ENCODE measurements at places on chromosomes 5 and 9.

GRCh38 chr9:124869986-124870560 is 8.1 kb downstream of the ARPC5L start:
- DNase-seq: no peak

DNA sequence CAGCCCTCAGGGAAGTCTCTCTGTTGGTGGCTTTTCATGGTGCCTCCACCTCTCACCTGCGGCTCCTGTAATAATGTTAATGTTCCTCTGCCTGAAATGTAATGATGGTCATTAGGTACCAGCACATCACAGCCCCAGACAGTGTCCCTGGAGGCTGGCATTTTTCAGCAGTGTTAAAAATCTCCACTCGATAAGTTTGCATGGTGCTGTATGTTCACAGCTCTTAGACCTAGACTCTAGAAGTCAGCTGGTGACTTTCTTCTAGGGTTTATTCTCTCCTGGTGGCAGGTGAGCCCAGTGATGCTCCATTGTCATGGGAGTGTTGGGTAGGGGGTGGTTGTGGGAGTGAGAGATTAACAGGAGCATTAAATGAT is 53.1 kb downstream of the GPR107 start:
- no peak for DNase-seq

DNA sequence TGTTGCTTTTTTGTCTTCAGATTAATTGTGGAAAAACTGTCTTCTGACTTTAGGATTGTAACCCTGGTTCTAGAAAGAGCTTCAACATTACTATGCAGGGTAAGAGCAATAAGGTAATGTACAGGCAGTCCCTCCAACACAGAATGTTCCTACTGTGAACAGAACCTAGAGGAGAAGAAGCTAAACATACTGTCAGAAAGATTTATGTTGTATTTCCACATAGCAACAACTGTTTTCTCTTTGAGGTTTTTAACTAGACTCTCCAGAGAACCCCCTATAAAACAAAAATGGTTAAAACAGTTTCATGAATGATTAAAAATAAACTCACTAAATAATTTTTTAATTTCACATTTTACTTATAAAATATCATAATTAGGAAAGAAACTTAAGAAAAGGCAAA is 64.3 kb upstream of the NAA35 start:
- DNase-seq: no peak

DNA sequence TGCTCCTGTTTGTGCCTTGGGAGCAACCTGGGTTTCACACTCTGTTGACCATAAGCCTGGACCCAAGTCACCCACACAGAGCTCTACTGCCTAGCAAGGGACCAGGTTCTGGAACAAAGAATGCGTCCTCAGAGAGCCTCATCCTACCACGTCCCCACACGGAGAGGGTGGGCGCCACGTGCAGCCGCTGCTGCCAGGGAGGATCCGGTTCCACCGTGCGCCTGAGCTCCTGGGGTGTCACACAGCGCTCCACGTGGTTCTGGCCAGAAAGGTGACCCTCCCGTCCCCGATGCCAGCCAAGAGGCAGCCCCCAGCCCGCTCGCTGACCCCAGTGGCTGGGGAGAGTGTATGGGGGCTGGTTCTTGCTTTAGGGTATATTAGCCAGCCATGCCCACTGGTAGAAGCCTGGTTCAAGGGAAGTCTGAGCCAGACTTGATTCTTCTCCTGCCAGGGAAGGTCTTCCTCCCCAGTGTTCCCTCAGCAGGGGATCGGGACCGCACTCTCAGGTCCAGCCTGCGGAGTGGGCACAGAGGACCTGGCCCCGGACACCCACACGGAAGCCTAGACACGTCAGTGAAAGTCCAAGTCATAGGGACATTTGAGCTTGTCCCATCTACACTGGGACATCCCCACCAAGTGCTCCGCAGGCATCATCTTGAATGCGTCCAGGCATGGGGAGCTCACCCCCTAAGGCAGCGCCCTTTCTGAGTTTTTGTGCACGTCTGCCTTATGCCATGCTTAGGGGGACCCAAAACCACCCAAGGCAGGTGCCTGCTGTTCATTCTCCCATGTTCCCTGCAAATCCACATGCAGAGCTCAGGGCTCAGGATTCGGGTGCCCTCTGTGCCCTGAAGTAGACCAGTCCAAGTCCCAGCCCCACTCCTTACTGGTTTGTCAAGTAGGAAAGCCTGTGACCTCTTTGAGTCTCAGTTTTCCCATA is 2.4 kb downstream of the FCN1 start:
- DNase-seq: no peak

- DNase-seq: no peak
Observed at GRCh38 chr9:97548819-97549540, 47.5 kb downstream of the TMOD1 start.

GRCh38 chr9:134317790-134318414 is 8.4 kb upstream of the RXRA start:
- no peak for DNase-seq

GRCh38 chr9:112836394-112836793 is 54.3 kb downstream of the SLC46A2 start:
- DNase-seq: no peak

GRCh38 chr5:62714296-62714695 is 135.7 kb downstream of the LRRC70 start:
- no peak for DNase-seq

GRCh38 chr9:5628183-5628529 is 751 bp upstream of the RIC1 start:
- peak; percentile 6 for DNase-seq

DNA sequence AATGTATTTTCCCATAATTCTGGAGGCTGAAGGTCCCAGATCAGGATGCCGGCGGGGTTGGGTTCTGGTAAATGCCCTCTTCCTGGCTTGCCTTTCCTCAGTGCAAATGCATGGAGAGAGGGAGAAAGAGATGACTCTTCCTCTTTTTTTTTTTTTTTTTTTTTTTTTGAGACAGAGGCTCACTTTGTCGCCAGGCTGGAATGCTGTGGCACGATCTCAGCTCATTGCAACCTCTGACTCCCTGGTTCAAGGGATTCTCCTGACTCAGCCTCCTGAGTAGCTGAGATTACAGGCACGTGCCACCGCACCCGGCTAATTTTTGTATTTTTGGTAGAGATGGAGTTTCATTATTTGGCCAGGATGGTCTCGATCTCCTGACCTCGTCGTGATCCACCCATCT is 300.0 kb upstream of the TAS2R1 start:
- no peak for DNase-seq

GRCh38 chr9:124776954-124777648 is at the start of gene OLFML2A:
Gene OLFML2A (plus strand): TSS chr9:124777133. CDS start chr9:124777271, 138 bp downstream.
- DNase-seq: peak; percentile 78

- DNase-seq: no peak
Observed at GRCh38 chr9:127114606-127115005, 7.8 kb downstream of the ANGPTL2 start.

DNA sequence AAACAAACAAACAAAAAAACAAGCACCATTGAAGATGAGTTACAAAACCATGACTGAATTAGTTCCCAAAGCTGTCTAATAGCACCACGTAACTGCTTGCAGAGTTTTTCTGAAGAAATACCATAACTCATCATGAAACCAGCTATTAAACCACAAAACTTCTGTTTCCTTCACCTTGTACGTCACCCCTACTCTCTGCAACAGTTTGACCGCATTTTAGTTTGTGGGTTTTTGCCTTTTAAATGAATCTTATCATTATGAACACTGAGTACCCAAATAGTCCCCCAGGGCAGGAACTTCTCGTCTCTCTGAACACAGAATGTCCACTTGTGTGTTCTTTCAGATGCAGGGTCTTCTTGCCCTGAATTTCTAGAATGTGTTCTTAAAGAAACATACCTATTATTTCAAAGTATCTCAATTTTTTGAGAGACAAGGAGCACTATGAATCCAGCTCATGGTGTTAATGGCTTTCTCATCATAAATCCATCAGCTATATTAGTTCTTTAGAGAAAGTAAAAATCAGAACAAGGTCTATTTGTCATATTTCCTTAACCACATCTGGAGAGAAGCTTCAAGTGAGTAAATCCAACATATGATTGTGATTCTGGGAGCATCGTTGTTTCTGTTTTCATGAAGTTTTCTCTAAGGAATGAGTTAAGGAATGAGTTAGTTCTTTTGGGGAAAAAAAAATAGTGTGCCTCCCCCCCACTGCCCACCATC is 210.6 kb downstream of the AUH start:
- no peak for DNase-seq

- no peak for DNase-seq
Observed at GRCh38 chr5:103569313-103570060, 6.9 kb upstream of the NUDT12 start.

GRCh38 chr5:17277907-17278306 is 60.5 kb downstream of the BASP1 start:
- DNase-seq: no peak

- no peak for DNase-seq
Observed at GRCh38 chr5:100043475-100043874, 491.7 kb upstream of the FAM174A start.

- DNase-seq: no peak
Observed at GRCh38 chr5:142201471-142201887, 92.9 kb downstream of the NDFIP1 start.

- DNase-seq: peak; percentile 57
Observed at GRCh38 chr9:130535818-130536521, 43.4 kb upstream of the FUBP3 start.

- DNase-seq: no peak
Observed at GRCh38 chr9:115071176-115071575, 46.8 kb downstream of the TNC start.

DNA sequence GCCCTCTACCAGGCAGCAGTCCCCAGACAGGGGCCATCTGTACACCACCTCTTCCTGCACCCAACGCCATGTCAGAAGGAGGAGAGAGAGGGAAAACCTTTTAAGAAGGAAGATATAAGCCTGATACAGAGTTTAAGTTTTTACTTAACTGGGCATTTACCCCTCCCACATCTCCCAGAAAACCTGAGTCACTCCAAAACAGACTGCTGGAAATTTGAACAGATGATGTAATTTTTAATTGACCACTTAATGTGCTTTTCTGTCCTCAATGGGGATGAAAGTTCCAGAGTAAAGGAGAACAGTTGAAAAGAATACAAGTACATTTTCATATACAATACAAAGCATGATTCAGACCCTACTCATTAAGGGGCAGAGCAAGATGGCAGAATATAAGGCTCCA is 63.9 kb downstream of the TTC39B start:
- DNase-seq: no peak
